Astrocyte (in vitro differentiated cells and primary cell): ENCODE measurements at places on chromosomes 6 and 20. TPM values are rescaled to one million over a fixed set of nuclear protein-coding genes. Genes with fewer than 3 reads are reported as not detected.

PTK6 gene
- total RNA-seq, result 0.18 TPM in 1 of 2 replicates, not detected in the other

DNA sequence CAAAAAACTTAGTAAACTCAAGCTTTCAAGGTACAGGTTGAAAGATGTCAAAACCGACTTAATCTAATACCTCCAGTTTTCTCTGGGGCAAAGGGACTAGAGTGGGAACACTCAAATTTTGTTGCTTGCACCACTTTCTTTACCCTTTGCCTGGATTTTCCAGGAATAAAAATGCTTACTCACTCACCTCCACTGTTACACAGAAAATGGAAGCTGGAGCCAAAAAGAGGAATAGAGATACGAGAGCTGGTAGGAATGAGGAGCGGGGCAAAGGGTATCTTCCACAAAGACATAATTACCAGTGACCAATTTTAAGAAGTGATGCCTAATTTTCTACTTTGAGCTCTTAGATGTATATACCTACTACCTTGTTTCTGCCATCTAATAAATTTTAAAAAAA, 79.5 kb upstream of the TULP1 start:
- no peak for DNase-seq

DNA sequence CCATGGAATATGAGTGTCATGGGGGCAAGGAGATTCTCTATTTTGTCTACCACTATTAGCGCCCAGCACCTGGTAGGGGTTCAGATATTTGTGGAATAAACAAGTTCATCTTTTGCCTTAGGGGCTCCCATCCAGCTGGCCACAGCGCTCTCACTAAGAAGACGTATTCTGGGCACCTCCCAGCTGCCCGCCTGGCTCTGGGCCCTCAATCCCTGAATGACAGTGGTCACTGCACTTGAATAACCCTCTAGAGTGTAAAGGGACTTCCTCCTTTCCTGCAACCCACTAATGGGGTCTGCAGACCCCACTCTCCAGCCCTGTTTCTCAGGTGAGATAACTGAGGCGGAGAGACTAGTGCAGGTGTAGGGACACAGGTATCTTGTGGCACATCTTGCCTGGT, 36.2 kb downstream of the SNX5 start:
- no peak for DNase-seq

RPS6KA2 gene
- 33.5 and 38.8 TPM in 2 replicates for total RNA-seq

GRCh38 chr6:154358019-154358545, 1.5 kb upstream of the IPCEF1 start:
- DNase-seq, result no peak

DNA sequence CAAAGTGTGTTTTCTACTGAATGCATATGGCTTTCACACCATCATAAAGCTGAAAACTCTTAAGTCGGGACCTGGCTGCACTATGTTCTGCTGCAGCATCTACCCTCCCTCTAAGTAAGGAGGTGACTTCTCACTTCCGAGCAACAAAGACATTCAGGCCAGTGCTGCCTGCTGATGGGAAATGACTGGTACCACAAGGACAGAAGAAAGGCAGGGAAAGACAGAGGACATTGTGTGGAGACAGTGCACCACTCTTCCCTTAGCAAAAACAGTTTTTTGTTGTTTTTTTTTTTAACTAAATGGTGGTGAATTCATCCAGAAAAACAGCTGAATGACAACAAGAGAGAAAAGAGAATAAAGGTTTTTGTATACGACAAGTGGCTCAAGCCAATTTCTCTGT, 81.5 kb downstream of the MAP7 start:
- DNase-seq, result no peak

DNA sequence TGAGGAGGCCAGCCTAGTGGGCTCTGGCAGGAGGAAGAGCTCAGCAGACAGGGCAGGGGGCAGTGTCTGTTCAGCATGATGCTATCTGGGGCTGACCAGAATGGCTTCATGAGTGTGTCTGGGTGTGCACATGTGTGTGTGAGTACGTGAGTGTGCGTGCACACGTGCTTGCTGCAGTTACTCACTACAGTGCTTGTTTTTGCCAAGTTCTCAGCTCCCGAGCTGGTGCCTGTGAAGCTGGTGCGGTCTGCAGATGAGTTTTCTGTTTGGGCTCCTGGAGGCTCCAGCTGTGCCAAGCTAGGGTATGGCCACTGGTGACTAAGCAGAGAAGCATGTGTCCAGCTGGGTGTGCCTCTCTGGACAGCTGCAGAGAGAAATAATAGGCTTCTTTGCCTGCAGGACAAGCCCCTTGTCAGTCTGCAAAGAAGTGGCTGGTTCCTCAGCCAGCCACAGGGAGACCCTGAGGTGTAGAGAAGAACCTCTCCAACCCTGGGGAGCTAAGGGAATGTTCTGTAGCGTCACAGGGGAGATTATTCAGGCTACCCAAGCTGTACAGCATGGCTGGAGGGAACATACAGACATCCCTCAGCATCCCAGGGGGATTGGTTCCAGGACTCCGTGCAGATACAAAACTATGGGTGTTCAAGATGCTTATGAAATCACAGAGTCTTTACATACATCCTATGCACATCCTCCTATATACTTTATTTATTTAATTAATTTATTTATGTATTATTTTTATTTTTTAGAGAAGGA, 40.2 kb upstream of the FAM50B start:
- peak; percentile 88 for DNase-seq

DNA sequence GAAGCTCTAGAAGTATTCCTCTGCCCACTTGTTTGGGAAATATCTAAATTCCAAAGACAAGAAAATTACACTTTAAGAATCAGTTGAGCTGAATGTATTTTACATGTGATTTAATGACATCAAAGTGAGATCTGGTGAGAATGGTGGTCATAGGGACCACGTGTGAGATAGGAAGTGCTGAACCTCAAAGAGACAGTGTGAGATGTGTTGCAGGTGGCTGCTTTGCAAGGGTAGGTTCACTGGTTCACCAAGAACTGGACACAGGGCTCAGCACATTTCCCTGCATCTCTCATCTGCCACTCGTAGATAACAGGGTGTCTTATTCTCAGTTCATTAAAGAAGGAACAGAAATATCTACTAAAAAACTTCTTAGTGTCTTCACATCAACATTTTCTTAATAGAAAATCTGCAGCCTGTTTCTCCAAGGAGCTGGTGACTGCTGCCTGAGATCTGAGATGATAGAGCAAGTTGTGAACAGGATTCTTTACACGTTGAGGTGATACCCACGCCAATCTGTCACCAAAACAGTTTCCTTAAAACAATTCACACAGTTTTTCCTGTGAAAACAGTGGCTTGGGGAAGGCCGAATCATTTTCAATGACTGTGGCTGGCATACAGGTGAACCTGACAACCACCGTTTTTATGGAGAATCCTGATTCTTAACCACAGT, 7.2 kb downstream of the CCR6 start:
- no peak for DNase-seq

- DNase-seq, result no peak
Observed at GRCh38 chr20:37649017-37649416, 44.8 kb upstream of the CTNNBL1 start.

- no peak for DNase-seq
Observed at GRCh38 chr6:54057058-54057457, 54.2 kb upstream of the MLIP start.

- DNase-seq, result peak; percentile 26
Observed at GRCh38 chr6:170345662-170346061, 39.1 kb downstream of the FAM120B start.

- no peak for DNase-seq
Observed at GRCh38 chr6:169864148-169865020, 113.0 kb downstream of the ERMARD start.

- no peak for DNase-seq
Observed at GRCh38 chr6:35319346-35320030, 21.9 kb downstream of the DEF6 start.

RBBP8NL gene
- 0.14 TPM in 1 of 2 replicates, not detected in the other for total RNA-seq

DNA sequence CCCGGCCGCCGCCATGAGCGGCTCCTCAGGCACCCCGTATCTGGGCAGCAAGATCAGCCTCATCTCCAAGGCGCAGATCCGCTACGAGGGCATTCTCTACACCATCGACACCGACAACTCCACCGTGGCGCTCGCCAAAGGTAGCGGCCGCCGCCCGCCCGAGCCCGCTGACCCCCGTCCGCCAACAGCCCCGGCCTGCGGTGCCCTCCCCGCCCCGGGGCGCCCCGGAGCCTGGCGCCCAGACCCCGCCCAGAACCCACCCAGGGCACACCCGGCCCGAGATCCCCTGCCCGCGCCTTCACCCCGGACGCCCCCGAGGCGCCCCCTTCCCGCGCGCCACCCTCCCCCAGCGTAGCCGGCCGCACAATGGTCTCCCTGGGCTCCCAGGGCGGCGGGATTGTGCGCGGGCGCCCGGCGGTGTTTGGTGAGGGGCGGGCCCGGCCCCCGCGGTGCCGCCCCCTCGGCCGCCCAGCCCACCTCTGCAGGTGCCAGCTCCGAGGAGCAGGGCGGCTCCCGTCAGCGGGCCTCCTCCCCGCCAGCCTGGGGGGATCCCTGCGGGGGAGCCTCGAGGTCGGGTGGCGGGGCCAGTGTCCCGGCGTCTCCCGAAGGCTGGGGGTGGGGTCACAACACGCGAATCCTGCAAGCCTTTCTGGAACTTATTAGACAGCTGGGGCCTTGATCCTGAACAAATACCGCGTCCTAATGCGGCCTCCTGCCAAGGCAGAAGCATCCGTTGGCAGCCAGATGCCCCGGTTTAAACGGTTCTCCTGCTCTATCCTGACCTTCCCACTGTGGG, 577 bp downstream of the LSM14B start:
- DNase-seq, result no peak

DNA sequence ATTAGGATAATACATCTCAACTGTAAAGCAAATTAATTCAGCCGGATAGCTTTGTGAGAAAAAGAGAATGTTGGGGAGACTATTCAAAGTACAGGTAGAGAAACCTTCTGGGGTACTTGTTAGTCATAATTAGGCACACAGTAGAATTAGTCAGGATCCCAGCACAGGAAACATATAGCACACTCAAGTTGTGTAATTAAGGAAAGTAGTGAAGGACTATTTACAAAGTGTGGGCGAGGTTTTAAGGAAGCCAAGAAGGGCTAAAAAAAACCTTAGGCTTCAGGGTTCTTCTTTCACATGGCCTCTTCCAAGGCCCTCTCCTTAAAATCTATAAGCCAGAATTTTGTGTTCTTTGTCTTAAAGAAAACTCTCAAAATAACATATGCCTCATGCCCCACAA, 126.7 kb downstream of the RTN4IP1 start:
- DNase-seq, result no peak

IL17A gene
- not detected in 2 replicates for total RNA-seq

TAPBP gene
- 128 and 152 TPM in 2 replicates for total RNA-seq

DNA sequence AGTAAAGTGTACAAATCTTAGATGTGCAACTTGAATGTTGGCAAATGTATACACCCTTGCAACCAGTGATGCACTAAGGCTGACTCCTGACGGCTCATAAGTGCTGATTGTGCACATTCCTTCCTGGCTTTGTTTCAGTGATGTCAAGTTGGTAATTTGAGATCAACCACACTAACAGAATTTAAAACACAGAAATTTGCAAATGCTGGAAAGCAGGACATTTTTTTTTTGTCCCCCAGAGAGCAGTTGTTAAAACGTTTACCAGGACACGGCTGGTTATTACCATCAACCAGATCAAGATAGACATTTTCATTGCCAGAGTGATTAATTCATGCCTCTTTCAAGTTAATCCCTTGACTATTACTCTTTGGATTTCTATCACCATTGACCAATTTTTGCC, 735.6 kb downstream of the RFPL4B start:
- peak; percentile 79 for DNase-seq

- no peak for DNase-seq
Observed at GRCh38 chr6:63321821-63322220, 2.0 kb upstream of the LGSN start.

DNA sequence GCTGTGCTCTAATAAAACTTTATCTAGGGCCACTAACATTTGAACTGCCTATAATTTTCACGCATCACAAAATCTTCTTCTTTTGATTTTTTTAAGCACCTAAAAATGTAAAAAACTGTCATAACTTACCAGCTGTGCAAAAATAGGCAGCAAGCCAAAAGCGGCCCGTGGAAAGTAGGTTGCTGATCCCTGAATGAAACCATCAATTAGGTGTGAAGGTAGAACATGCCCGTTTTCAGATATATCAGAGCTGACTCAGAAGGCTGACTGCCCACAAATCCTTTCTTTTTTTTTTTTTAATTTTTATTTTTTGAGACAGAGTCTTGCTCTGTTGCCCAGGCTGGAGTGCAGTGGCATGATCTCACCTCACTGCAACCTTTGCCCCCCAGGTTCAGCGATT, 4.9 kb upstream of the IPCEF1 start:
- DNase-seq, result no peak
